ENCODE measurements at places on chromosomes 7 and 10. TPM values are rescaled to one million over a fixed set of nuclear protein-coding genes. Genes with fewer than 3 reads are reported as not detected.

GRCh38 chr7:93551063-93551895 is 23.2 kb downstream of the CALCR start:
- peak; percentile 39 for DNase-seq

GRCh38 chr10:74977913-74978847 is 133.3 kb upstream of the SAMD8 start:
- DNase-seq = no peak

- no peak for DNase-seq
Measured at GRCh38 chr7:49790209-49790608, 16.8 kb downstream of the VWC2 start.

- peak; percentile 10 for DNase-seq
Measured at GRCh38 chr10:48792687-48793096, 108.0 kb downstream of the WDFY4 start.

- DNase-seq = peak; percentile 45
Measured at GRCh38 chr7:151862606-151863381, 14.1 kb downstream of the PRKAG2 start.

DNA sequence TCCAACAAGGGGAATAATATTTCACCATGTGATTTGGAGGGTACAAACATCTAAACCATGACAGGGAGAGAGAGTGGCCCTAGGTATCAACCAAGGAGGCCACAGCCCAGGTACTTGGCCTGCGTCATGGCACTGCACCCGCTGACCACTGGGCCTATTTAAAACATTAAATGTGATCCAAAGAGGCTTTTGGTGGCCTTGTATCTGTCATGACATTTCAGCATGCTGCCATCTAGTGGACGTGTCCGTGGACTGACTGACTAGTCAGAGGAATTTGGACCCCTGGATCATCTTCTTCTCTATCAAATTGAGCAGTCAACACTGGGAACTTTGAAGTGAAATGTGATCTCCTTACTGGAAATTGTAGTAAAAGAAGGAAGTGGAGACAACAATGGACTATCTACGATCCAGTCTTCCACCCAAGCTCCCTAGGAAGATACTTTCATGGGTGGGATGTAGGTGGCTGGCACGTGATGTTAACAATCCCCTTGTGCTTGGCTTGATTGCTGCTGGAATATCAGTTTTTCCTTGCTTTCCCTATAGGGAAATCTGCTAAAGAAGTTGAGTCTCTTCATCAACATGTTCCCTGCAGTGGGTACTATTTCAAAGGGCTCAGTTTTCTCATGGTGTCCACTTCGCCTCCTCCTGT is 24.6 kb upstream of the ITGA8 start:
- no peak for DNase-seq

GRCh38 chr7:79504607-79505389 is 51.3 kb upstream of the MAGI2 start:
- DNase-seq = no peak

DNA sequence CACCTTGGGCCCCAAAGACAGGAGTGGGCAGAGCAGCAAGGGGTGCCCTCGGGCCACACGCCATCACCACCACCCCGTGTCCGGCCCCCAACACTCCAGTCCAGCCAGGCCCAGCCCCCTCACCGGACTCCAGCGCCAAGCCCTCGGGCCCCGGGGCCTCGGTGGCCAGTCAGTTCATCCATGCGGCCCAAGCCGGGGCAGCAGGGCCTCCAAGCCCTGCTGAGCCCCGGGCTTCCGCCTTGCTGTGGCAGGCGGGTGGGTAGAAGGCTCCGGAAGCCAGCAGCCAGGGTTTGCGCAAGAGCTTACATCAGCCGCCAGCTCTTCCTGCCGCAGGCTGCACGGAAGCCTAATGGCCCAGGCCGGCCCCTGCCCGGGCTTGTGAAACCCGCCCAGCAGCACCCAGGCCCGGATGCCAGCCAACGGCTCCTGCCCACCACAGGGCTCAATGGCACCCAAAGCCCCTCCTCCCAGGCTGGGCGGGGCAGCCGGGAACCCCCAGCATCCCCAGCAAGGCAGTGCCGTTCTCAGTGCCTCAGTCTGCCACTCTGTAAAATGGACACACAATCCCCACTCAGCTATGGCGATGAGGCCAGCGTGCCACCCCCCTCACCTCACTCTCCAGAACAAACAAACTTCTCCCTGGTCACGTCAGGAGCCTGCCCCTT is 26.5 kb downstream of the TNRC18 start:
- DNase-seq = peak; percentile 89

DNA sequence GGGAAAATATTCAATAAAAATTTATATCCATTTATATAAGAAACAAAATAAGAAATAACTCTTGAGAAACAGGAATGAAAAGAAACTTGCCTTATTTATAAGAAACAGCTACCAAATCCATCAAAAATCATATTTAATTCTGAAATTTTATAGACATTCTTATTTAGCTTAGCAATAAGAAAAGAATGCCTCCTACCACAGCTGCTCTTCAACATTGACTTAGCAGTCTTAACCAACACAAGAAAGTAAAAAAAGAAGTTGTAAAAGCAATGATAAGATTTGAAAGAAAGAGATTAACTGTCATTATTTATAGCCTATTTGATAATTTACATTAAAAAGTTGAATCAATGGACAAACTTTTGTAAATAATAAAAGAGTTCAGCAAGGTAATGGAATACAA is 212.8 kb downstream of the ZNF365 start:
- DNase-seq = no peak

GRCh38 chr7:2336626-2337299 is 17.9 kb upstream of the EIF3B start:
- DNase-seq = no peak

- DNase-seq = no peak
Measured at GRCh38 chr7:102094316-102094650, 192.4 kb upstream of the SH2B2 start.

GRCh38 chr7:141366091-141366621 is 185.1 kb upstream of the AGK start:
- DNase-seq = no peak

GRCh38 chr10:102246261-102246660 is 929 bp downstream of the GBF1 start:
- DNase-seq = peak; percentile 17

GRCh38 chr10:12984165-12984747 is 17.3 kb downstream of the CCDC3 start:
- DNase-seq = no peak

GRCh38 chr10:53122281-53122680 is 349.7 kb upstream of the MBL2 start:
- no peak for DNase-seq

GRCh38 chr7:21059069-21059468 is 272.4 kb upstream of the SP8 start:
- DNase-seq = no peak

DNA sequence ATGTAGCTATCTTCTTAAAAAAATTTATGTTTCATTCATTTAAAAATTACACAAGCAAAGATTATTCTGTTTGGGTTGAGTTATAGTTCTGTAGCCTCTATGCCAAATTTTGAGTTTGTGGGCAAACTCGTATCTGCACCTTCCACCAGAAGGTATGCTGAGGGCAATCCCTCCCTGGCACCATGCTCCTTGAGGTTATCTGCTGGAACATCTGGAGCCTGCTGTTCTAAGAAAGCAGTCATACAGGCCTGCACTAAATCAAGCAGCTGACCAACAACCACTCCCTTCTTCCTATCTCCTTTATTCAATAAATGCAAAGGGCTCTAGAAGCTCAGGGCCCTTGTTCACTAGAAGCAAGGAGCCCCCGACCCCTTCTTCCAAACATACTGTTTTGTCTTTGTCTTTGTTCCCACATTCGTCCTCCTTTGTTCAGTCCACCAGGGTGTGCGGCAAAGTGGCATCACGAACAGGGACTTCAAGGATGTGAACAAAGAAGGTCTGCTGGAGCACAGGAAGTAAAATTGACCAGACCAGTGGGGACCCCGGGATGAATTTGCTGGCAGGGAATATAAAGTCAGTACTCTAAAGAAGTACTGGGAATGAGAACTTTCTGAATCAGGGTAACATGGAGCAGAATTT is 36.4 kb downstream of the OR13A1 start:
- DNase-seq = no peak

GRCh38 chr7:30898411-30898810 is 13.2 kb upstream of the AQP1 start:
- peak; percentile 34 for DNase-seq

- peak; percentile 31 for DNase-seq
Measured at GRCh38 chr7:32164341-32164996, 94.3 kb upstream of the PDE1C start.

- DNase-seq = no peak
Measured at GRCh38 chr7:27116031-27116961, 13.8 kb upstream of the HOXA2 start.

Gene TBX20
- not detected for total RNA-seq

Gene PRPS1L1
- total RNA-seq = not detected

Gene TMEM176B
- total RNA-seq = 401 TPM

Gene NUPR2
- 1.6 TPM for total RNA-seq

Gene FGFBP3
- total RNA-seq = 2.1 TPM

Gene ENTPD7
- total RNA-seq = 14.3 TPM

Gene CNNM1
- total RNA-seq = 0.24 TPM

Gene CPVL
- 10.5 TPM for total RNA-seq

Gene CFTR
- 176 TPM for total RNA-seq

Gene OPN4
- total RNA-seq = not detected

Gene CPXM2
- 56.1 TPM for total RNA-seq

Gene OR9A2
- not detected for total RNA-seq

Gene NUTM2E
- total RNA-seq = not detected

Gene OIT3
- total RNA-seq = 0.25 TPM

All from mucosa of descending colon (tissue), 3 donors.